ENCODE measurements at places on chromosomes 11 and 22.

- DNase-seq, result no peak
Measured at GRCh38 chr11:134951305-134951700, 539.3 kb upstream of the B3GAT1 start.

DNA sequence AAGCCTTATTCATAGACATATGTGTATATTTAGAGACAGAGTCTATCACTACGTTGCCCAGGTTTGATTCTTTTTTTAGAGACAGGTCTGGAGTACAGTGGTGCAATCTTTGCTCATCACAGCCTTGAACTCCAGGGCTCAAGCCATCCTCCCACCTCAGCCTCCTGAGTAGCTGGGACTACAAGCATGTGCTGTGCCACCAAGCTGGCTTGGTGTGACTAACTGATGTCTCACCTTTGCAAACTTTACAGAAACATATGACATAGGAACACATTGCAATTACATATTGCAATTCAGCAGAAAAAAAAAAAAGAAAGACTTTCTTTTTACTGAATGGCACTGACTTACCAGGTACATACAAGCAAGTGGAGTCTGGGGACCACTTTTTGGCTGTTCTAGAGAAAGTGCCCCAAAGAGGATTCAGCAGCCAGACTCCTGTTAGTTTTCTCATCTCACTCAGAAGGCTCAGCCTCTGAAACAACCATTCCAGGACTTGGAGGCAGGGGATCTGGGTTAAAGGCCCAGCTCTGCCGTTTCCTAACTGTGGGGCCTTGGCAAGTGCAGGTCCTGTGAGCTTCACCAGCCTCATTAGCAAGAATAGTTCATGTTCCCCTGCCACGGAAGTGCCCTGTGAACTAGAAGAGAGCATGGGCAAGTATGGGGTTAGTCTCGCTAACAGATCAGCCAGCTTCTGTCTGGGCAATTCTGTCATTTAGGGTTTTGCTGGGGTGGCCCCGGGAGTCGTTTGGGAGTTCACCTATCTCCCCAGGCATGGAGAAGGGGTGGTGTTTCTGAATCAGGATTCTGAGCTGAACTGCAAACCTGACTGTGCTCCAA lies 11.3 kb upstream of the NFAM1 start:
- no peak for DNase-seq

DNA sequence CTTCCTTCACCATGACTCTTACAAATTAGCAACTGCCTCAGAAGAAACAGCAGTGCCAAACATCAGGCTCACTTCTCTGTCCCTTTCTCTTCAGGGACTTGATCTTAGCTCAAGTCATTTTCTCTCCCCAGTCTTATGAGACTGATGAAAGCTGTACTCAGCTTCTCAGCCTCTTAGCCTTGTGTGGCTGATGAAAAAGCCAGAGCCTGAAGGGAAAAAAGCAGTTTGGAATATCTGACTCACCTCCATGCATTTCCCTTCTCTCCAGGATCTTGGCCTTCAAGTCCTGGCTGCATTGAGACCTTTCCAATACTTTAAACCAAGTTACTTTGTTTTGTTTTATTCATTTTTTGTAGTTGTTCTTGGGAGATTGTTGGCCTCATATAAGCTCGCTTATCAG lies 195.9 kb downstream of the SPON1 start:
- DNase-seq, result no peak

DNA sequence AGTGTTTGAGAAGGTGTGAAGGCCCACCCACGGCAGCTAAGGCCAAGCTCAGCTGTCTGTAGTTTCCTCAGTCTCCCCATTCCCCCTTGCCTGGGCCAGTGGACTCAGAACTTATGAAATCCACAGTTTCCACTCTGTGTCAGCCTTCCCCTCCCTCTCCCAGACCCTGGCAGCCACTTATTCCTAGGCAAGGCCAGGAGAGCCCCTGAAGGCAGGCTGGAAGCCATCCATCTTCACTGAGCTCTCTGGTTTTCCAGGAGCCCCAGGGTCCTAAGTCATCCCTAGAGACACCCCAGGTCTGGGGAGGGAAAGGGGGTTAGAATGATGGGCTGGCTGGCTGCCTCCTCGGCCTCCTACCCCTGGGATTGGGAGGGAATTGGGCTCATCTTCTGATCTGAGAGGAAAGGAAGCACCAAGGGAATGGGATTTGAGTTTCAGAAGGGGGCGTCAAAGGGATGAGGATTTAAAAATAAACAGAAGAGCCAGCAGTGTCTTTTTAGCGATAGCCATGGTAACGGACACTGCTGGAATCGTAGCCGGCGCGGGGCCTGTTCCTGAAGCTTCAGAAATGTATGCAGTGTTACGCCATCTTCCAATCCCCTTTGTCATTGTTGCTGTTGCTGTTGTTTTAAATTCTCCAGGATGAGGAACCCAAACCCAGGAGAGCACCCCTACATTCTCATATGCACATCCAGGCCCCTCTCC lies 561.1 kb upstream of the CADM1 start:
- DNase-seq, result no peak

DNA sequence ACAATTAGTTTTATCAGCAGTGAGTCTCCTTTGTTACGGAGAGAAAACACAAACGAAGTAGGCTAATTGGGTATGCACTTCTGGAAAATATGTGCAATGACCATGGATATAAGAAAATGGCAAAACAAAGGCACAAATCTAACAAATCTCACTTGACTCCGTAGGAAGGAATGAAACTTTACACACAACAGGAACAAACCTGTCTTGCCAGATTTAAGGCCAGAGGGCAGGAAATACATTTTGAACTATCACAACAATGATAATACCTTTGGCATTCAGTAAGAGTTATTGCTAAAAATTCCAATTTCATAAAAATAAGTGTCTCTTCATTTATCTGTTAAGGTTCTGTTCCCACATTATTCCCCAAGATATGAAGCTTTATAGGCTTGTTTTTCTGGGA lies 36.6 kb downstream of the SLC25A17 start:
- no peak for DNase-seq

DNA sequence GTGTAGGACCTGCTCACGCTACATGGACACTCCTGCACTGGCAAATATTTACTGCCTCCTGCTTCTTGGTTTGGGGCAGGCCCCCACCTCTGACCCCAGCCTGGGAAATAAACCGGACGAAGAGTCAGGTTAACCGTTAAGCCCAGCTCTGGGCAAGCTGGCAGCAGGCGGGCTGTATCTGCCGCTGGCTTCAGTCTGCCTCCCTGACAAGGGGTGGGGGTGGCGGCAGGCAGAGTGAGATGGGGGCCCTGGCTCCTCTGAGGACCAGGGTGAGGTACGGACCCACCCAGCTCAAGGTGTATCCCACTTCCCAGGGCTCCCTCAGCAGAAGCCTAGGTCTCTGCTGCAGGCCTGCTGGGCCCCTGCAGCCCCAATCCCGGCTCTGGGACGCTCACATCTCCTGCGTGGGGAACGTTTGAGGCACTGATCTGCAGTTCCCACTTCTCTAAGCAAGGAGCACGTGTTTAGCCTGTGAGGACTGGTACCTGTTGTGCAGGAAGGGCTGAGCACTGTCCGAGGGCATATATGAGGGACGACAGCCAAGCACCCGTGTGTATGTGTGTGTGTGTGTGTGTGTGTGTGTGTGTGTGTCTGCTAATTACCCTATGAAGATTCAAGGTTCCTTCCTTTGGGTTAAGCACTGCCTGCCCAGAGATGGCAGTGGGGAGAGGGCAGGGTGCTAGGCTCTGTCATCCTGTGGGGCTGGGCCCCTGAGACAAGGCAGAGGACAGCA lies 1.1 kb upstream of the LRRC75B start:
- no peak for DNase-seq

DNA sequence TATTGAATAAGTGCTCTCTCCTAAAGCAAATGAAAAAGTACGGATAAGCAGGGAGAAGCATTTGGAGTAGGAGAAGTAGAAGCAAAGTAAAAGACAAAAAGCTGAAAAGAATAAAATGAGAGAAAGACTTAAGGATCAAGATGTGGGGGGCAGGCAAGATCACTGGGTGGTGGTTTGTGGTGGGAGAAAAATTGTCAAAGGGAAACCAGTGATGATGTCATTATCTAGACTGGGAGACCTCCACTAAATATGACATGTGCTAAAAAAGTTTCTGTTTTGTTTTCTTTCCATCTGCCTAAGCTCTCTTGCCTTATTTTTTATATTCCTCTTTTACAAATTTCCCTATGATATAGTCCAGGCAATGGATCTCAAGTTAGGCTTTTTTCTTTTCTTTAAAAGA lies 14.8 kb upstream of the MAML2 start:
- no peak for DNase-seq

- DNase-seq, result no peak
Measured at GRCh38 chr11:62712861-62713260, 5.4 kb downstream of the GNG3 start.

DNA sequence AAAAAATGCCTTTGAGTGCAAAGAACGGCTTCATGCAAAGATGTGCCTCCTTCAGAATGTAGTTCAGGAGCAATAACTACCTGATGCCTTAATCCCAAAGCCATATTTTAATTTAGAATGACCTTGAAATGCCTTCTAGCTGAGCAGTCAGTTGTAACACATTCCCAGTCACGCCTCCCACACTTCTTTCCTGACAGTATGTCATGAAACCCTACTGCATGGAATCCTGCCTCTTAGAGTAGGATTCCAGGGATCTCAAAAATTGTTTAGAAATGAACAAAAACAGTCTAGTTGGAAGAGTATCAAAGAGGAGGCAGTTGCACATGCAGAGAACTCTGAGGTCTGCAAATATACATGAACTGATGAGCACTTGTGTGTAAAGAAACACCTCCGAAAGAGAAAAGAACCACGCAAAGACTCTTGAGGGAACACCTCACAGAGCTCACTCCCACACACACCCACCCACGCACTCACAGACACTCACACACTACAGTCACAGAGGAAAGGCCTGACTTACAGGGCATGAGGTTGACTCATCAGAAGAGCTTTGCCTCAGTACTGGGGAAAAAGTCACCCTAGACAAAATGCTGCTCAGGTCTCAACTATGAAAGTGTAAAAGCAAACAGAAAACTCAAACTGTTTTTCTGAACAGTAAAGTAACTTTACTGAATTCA lies 77.4 kb downstream of the GGTLC2 start:
- DNase-seq, result no peak

- no peak for DNase-seq
Measured at GRCh38 chr11:110377434-110377833, 52.3 kb upstream of the FDX1 start.

Measured in renal cortex interstitium (tissue), 15 donors.